ENCODE measurements at places on chromosomes 4 and X.

DNA sequence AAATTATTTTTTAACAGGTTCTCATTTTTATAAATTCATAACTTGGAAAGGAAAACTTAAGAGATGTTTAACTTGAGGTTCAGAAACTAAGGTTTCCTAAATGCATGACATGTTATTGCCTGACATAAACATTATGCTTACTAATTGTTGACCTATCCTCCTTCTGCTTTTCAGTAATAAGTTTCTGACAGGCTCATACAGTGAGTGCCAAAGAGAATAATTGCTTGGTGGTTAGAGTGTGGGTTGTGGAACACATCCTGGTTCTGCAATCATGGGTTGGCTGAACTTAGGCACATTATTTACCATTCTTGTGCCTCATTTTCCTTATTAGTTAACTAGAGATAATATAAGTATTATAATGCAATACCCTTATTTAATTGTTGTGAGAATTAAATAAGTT, 56.5 kb downstream of the BMPR1B start:
- no peak for DNase-seq

DNA sequence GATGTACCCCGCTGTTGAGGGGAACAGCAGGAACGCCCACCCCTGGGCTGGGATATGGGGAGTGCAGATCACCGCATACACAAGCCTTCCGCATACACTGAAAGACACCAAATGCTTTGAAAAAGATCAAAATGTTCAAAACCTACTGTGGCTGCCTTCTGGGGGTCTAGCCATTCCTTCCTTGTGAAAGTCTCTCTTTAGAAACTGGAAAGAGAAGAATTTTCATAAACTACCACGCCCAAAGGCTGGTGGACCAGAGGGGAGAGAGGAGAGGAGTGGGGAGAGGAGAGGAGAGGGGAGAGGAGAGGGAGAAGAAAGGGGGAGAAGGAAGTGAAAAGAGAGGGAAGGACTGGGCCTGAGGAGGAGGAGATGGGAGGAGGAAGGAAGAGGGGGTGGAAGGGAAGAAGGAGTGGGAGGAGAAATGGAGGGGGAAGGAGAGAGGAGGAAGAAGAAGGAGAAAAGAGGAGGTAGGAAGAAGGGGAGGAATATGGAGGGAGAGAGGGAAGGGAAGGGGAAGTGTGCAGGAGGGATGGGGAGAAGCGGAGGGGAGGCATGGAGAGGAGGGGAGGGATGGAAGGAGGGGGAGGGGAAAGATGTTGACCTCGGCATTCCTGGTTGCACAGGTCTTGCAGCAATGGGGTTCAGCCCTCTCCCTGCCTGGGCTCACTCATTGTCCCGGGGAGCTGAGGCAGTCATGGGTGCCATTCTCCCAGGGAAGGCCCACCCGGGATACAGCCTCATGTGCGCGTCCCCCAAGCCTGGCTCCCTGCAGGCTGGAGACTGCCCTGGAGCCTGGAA, 5.5 kb upstream of the HMX1 start:
- DNase-seq = no peak

DNA sequence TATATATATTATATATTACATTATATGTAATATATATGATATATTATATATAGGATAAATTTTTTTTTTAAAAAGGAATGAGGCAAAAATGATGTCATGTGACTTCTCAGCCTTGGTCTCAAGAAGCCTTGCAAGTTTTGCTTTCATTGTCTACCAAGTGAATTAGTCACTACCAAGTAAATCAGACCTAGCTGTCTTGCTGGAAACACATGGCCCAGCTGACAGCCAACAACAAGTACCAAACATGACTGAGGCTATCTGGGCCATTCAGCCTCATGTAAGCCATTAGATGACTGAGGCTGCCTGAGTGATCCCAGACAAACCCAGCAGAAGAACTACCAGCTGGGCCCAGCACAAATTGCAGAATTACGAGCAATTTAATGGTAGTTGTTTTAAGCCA, 44.9 kb downstream of the HAND2 start:
- DNase-seq = no peak

GRCh38 chrX:109856974-109857373, 123.9 kb upstream of the ACSL4 start:
- peak; percentile 21 for DNase-seq

GRCh38 chr4:122360754-122361153, 18.1 kb upstream of the ADAD1 start:
- no peak for DNase-seq

DNA sequence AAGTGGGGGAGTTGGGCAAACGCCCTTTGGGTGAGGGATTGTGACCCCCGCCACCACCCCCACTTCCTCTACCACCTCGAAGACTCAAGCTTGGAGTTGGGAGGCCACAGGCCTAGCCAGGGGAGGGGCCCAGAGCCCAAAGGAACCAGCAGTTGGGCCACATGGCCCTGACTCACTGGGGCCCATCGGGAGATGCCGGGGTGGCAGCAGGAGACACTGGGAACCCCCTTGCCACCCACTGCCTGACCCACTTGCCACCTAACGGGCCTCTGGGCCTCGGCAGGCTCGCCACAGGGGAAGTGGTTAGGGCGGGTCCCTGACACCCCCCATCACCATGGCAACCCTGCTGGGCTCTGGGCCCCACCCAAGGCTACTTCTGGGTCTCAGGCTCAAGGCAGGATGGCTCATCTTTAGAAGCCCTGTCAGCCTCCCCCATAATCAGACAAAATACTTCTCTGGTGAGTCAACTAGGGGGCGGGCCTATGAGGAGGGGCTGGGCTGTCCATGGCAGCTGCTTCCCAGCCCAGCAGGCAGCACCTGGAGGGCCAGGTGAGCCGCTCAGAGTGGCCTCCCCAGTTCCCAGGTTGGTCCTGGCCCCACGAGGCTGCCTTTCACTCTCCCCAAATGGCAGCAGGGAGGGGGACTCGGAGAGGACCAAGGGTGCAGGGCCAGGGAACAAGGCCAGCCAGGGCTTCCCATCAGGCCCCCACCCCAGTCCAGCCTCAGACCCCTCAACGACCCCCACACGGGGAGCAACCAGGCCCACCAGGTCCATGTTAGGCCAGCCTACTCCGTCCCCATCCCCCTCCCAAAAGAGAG, 5.6 kb downstream of the FLNA start:
- peak; percentile 79 for DNase-seq

GRCh38 chrX:144379156-144379555, 495.3 kb downstream of the UBE2NL start:
- DNase-seq = no peak

- peak; percentile 18 for DNase-seq
Measured at GRCh38 chr4:150126864-150127203, 48.6 kb downstream of the DCLK2 start.

DNA sequence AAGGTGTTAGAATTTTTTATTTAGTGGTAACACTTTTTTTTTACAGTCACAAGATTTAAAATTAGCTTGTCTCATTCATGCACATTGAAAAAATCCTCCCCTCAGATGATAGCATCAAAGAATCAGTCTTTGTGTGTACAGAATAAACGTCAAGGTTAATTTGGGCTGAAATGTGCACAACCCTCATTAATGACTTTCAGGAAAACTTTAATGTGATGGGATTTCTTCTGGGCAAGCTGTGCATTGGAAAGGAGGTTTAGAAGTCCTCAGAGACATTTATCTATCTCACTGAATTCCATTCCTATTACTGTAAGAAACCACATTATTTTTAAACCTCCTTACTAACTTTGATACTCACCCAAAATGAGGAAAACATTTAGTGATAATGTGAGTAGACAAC, 88.2 kb upstream of the TECRL start:
- DNase-seq = no peak

- no peak for DNase-seq
Measured at GRCh38 chr4:136818811-136819330, 713.4 kb downstream of the PCDH18 start.

Data from RWPE1 (cell line).